ENCODE measurements at places on chromosomes 13 and 19.

DNA sequence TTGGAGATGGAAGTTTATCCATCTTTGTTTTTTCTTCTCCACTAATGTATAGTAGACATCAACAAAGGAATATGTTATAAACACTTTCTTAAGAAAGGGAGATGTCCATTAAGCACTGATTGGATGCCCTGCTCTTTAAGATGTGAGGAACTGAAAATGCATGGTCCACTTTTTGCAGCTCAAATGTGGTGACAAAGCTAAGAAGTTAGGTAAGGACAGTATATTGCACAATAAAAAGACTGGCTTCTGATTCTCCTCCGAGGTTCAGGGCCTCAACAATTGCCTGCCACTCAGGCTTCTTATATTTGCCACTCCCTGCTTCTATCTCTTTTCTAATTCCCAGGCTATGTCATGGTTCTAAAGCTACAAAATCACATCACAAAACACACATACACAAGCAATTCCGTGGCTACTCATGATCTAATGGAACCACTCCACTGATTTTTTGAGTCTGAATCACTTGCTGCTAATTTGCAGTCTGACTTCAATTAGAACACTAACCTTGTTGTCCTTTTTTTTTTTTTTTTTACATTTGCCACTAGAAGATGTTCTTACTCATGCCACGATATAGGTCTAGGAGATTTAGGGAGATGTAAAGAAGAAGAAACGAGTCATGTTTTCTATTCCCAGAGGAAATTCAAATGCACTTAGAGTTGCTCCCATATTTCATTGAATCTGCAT, 29.6 kb upstream of the TNFSF11 start:
- DNase-seq: no peak

GRCh38 chr19:2607712-2608601, 94.5 kb downstream of the GNG7 start:
- DNase-seq: peak; percentile 37

DNA sequence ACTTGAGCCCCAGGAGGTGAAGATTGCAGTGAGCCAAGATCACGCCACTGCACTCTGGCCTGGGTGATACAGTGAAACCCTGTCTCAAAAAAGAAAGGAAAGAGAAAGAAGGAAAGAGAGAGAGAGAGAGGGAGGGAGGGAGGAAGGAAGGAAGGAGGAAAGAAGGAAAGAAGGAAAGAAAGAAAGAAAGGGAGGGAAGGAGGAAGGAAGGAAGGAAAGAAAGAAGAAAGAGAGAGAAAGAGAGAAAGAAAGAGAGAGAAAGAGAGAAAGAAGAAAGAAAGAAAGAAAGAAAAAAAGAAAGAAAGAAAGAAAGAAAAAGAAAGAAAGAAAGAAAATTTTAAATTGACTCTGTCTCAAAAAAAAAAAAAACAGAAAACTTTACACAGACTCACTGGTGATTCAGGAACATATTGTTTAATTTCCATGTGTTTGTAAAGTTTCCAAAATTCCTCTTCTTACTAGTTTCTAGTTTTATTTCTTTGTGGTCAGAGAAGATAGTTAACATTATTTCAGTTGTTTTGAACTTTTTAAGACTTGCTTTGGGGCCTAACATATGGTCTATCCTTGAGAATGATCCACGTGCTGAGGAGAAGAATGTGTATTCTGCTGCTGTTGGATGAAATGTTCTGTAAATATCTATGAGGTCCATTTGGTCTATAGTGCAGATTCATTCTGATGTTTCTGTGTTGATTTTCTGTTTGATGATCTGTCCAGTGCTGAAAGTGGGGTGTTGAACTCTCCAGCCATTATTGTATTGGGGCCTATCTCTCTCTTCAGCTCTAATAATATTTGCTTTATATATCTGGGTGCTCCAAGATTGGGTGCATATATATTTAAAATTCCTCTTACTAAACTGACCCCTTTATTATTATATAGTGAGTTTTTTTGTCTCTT, 204.4 kb upstream of the SERP2 start:
- no peak for DNase-seq

DNA sequence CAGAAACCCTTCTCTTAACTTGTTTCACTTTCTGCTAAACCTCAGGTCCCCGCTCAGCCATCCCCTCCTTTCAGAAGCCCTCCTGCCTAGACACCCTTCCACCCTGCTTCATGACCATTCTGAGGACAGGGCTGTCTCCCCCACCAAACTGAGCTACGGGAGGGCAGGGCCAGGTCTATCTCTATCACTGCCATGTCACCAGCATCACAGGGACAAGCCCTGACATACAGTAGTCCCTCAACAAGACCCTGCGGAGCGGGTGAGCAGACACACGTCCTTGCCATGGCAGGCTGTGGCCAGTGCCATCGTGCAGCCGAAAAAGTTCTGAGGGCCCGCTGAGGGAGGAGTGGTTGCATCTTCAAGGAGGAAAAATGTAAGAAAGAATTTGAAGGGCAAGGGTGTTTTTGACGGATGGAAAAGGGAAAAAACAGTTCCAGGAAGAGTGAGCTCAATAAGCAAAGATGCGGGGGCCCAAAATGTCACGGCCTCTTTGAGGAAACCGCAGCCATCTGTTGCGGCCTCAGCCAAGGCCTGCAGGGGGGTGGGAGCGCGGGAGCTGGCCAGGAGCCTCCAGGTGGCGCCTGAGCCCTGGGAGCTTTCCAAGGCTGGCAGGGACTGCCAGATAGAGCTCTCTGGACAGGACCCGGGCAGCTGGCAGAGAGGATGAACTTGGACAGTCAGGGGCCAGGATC, 8.1 kb downstream of the PTGIR start:
- no peak for DNase-seq

GRCh38 chr19:35539850-35540249, 5.6 kb upstream of the TMEM147 start:
- DNase-seq: no peak

Data from mucosa of descending colon (tissue), 3 donors.